Adipocyte (in vitro differentiated cells): ENCODE measurements at places on chromosomes 6 and 20.

GRCh38 chr6:158667360-158667981 is 17.6 kb downstream of the SYTL3 start:
- no peak for DNase-seq

GRCh38 chr6:160386869-160387530 is 38.8 kb downstream of the SLC22A3 start:
- no peak for DNase-seq

DNA sequence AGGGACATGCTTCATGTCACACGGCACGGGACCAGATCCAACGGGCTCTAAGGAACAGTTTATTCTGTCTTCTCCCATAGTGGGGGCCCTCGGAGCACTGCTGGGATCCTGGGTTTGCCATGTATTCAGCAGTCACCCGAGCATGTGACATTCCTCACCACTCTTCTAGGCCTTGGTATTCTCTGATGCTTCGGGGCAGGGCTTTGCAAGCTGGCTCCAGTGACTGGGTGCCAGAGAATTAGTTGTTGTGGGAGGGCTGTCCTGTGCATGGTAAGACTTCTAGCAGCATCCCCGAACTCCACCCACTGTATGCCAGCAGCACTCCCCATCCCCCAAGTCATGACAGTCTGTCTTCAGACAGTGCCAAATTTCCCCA is 5.4 kb downstream of the CCN5 start:
- DNase-seq: peak; percentile 80

- DNase-seq: no peak
These were observed 27.0 kb downstream of the HECA start for GRCh38 chr6:139161817-139162284.

GRCh38 chr20:3423126-3423525 is 15.7 kb upstream of the DNAAF9 start:
- DNase-seq: no peak

- no peak for DNase-seq
These were observed 12.9 kb downstream of the FARS2 start for GRCh38 chr6:5274231-5274630.

GRCh38 chr6:17239260-17239659 is 41.9 kb upstream of the RBM24 start:
- no peak for DNase-seq

GRCh38 chr6:65706436-65706835 is 590 bp downstream of the EYS start:
- no peak for DNase-seq

DNA sequence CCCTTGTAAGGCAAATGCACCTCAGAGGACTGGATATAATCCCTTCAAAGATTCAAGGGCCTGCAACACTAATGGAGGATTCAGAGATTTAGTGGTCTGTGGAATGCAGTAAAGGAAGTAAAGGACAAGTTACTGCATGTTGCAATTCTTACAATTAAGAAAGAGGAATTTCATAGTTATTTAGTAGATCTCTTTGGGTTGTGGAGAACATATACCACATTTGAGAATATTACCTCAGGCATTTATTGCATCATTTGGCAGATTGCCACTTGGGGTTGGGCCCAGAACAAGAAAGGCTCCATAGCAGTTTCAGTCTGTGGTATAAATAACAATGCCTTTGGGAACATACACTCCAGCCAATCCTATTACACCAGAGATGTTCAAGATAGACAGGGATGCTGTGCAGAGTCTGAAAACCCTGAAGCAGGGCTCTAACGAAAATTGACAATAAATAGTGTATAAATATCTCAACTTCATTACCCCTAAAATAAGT is 20.9 kb upstream of the EPM2A start:
- peak; percentile 96 for DNase-seq

DNA sequence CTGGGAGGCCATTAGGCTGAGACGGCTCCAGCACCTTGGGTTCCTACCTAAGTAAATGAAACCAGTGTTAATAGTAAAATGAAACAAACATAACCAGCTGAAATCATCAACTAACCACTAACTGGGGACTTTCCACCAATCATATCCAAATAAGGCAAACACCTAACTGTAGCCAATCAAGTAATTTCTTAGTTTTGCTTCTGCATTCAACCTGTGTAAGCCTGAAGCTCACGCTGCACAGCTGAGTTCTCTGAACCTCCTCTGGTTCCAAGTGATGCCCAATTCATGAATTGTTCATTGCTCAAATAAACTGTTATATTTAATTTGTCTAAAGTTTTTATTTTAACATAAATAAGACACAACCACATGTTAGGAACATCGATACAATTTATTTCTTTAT is 22.5 kb downstream of the KLHL32 start:
- DNase-seq: no peak

GRCh38 chr6:36781669-36782068 is 57.6 kb downstream of the CPNE5 start:
- DNase-seq: no peak

DNA sequence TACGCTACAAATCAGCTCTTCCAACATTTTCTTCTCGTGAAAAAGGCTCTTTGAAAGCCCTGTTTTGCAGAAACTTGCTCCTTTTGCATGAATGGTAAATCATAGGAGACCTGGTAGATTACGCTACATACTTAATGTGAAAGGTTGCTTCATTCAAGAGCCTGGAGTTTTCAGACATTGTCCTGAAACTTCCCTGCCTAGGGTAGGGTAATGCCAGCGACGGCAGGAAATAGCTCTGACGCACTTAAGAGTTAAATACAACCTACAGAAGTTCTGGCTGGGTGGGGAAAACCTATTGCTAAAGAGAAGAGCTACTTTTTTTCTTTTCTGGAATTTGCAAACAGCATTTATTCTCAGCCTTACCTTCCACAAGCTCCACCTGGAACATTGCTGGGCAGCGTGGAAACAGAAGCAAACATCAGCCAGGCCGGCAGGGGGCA is 144.5 kb downstream of the LPA start:
- DNase-seq: no peak
